RPMI8226 (cell line): ENCODE measurements at places on chromosomes 11 and 22.
A peak's percentile ranks its signal among the peaks of the same experiment; 100 is the strongest.

GRCh38 chr11:48341466-48341865 lies 16.7 kb downstream of the OR4C3 start:
- no peak for DNase-seq

- no peak for DNase-seq
Observed at GRCh38 chr11:60872961-60873524, 5.7 kb downstream of the ZP1 start.

GRCh38 chr11:118838905-118839553 lies 44.7 kb upstream of the CXCR5 start:
- DNase-seq, result peak; percentile 91

GRCh38 chr11:96341211-96342013 lies 1.6 kb downstream of the MAML2 start:
- DNase-seq, result peak; percentile 81
